Airway epithelial cell (primary cell): ENCODE measurements at places on chromosomes 7 and 10. TPM values are rescaled to one million over a fixed set of nuclear protein-coding genes. Genes with fewer than 3 reads are reported as not detected.

Gene HOXA1
- 0.28 TPM in 1 of 2 replicates, not detected in the other for total RNA-seq

Gene CLCN1
- 0.21 TPM in 1 of 2 replicates, not detected in the other for total RNA-seq

Gene NSMCE4A
- total RNA-seq, result 38.9 and 49.6 TPM in 2 replicates

Gene OR9A2
- total RNA-seq, result not detected in 2 replicates

Gene XRCC2
- total RNA-seq, result 4.3 and 6.1 TPM in 2 replicates

Gene SPDYE11
- not detected in 2 replicates for total RNA-seq

Gene MEOX2
- total RNA-seq, result not detected in 2 replicates

Gene MARCHF5
- 8.7 and 11.7 TPM in 2 replicates for total RNA-seq

Gene ZPBP
- not detected in 2 replicates for total RNA-seq

Gene CLDN12
- 26.3 and 27.8 TPM in 2 replicates for total RNA-seq

Gene CPA2
- total RNA-seq, result not detected in 2 replicates

Gene NKX1-2
- total RNA-seq, result 3.3 and 4.0 TPM in 2 replicates
